Kidney capillary endothelial cell (primary cell): ENCODE measurements at places on chromosomes 3 and 15.

DNA sequence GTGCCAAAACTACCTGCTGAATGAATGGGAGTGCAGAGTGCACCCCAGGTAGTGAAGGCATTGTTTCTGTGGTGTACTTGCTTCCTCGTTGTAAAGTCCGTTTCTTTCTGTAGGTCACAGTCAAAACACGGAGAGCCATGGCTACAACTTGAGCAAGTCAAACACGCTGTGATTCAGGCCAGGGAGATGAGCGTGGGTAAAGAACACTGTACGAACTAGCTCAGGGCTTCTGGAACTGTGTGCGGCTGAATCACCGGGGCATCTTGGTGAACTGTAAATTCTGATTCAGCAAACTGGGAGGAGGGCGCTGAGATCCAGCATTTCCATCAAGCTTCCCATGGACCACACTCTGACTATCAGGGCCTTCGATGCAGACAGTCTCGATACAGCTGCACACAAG is 5.0 kb upstream of the TNK2 start:
- no peak for DNase-seq

GRCh38 chr15:43215961-43216360 is 4.9 kb downstream of the EPB42 start:
- no peak for DNase-seq

DNA sequence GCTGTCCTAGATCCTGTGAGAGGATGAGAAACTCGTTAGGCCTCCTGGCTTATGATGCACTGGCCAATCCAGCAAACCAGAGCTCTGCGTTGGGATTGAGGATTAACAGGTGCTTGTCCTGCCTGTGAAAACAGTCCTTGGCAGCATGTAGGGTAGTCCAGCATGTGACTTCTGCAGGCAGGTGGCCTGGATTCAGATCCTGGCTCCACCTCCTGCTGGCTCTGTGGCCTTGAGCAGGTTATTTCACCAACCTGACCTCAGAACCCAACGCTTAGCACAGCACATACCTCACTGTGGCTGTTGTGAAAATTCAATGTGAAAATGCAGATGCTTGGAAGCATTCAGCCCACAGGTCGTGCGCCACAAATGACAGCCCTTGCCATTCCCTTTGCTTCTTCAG is 33.6 kb downstream of the PLA2G4D start:
- no peak for DNase-seq

- no peak for DNase-seq
These were observed 74.0 kb upstream of the TERB2 start for GRCh38 chr15:44882499-44882968.

- no peak for DNase-seq
These were observed 26.3 kb upstream of the DYNC1LI1 start for GRCh38 chr3:32596909-32597369.

- no peak for DNase-seq
These were observed 109.7 kb downstream of the MFSD1 start for GRCh38 chr3:158911586-158911985.

DNA sequence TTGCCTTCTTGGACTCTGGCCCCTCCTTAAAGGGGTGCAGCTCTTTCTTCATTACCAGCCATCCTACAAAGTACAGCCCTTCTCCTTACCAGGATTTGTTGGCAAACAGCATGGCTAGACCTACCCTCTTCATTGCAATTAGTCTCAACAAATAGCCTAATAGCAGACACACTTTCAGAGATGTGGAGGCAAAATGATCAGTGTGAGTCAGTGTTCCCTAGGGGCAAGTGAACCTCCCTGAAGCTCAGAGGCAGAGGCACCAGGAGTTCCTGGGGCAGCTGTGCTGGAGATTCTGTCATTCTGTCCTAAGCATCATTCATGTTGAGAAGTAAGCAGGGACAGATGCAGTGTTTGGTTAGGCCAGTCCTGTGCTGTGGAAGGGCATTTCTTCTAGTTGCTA is 14.6 kb upstream of the MECOM start:
- no peak for DNase-seq

- DNase-seq = no peak
These were observed 12.8 kb downstream of the ARMC8 start for GRCh38 chr3:138199851-138200250.

GRCh38 chr3:194488055-194488742 is 1.4 kb upstream of the ATP13A3 start:
- no peak for DNase-seq

DNA sequence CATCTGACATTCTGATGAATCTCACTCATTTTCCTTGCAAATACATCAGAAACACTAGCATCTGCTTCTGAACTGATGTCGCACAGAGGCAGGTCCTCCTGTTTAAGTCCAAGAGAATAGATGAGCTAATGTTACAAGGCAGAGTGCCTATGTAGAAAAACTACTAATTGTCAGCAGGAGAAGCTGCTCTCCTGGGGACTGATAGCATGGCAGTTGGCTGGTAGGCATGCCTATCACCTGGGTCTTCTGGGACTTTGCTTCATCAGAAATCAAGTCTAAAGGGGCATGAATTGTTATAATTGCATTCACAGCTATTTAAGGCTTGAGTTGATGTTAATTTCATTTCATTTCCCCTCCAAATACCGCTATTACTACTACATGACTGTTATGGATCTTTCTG is 457.2 kb downstream of the RAP2B start:
- DNase-seq = no peak

- no peak for DNase-seq
These were observed 101.1 kb upstream of the SLC2A2 start for GRCh38 chr3:171127611-171128010.

GRCh38 chr3:4758957-4759656 is 220.1 kb upstream of the BHLHE40 start:
- DNase-seq = no peak

DNA sequence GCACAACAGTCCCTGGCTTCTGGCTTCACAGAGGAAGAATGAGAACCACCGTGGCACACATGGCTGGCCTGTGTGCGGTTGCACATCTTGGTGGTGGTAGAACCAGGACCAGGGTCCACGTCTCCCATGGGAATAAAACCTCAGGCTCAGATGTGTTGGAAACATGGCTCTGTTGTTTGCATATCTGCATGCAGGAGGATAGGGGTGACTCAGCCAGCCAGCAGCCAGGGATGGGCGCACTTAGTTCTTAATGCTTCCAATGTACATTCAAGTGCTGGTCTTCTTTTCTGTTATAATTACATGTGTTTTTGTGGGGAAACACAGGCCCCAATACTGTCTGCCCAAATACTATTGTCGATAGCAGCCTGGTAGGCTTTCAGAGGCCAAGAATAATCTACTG is 35.8 kb upstream of the BCL2L10 start:
- no peak for DNase-seq

DNA sequence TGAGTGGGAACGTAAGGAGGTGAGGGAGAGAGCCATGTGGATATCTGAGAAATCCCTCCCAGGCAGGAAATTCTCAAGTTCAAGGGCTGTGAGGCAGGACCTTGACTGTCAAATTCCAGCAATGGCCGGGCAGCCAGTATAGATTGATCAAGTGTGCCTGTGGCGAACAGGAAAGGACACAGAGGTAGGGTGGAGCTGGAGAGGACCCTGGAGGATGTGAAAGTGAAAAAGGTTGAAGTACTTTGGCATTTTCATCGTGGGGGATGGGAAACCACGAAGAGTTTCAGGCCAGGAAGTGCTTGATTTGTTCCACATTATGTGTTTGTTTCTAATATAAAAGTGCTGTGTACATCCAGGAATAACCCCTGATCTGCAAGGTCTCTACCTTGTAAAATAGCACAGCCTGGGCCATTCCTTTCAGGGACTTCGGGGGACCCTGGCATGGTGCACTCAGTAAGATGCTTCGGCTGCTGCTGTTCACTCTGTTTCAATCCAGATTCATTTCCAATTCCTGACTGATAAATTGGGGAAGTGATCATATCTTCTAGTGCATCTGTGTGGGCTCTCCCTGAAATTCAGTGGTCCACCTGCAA is 156.6 kb downstream of the MCTP2 start:
- DNase-seq = no peak

DNA sequence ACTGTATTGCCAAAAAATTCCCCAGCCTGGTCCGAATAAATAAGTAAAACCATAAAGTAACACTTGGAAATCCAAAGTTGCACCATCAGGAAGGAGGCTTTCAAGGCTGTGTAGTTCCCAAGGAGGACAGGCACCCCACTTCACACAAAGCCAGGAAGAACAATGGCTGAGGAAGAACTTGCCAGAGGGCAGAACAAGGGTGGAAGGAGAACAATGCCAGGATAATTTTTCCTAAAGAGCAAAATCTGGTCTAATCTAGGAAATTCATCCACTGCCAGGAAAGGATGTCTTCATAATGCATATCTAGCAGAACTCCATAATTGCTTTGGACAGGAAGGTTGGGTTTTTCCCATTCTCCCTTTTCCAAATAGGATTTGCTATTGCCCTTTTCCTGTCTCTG is 15.7 kb upstream of the ARID3B start:
- peak; percentile 62 for DNase-seq

GRCh38 chr3:186754006-186754405 is 29.4 kb upstream of the EIF4A2 start:
- no peak for DNase-seq

DNA sequence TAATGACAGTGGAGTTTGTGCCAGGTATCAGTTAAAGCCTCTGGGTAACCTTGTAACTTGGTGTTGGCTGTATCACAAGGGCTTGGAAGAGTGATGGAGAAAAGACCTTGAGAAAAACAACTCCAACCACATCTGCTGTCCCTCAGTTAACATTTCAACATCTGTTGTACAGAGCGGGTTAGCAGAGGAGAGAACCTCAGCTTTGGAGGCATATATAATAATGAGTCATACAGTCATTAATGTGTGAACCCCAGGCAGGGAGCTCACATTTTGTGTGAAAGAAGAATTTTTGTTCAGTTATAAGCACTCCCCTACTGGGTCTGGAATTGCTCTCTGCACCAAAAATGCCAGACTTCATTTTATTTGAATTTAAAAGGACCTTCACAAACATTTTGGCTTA is 439.5 kb downstream of the PDCD6IP start:
- DNase-seq = no peak

- DNase-seq = no peak
These were observed 27.6 kb upstream of the SLC6A11 start for GRCh38 chr3:10788451-10788850.
